ENCODE measurements at places on chromosomes 7 and 10.

DNA sequence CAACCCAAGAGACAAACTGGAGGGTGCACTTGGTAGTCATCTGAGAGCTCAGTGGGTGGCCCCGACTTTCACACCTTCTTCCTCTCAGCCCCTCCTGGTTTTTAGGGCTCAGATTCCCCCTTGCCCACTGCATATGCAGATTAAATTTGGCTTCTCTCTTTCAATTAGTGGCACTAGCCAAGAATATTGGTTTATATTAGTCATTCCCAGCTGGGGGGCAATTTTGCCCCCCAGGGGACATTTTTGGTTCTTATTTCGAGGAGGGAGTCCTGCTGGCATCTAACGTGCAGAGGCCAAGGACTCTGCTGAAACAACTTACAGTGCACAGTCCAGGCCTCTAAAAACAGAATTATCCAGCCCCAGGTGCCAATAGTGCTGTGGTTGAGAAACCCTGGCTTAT lies 216.0 kb downstream of the RPS24 start:
- no peak for DNase-seq

DNA sequence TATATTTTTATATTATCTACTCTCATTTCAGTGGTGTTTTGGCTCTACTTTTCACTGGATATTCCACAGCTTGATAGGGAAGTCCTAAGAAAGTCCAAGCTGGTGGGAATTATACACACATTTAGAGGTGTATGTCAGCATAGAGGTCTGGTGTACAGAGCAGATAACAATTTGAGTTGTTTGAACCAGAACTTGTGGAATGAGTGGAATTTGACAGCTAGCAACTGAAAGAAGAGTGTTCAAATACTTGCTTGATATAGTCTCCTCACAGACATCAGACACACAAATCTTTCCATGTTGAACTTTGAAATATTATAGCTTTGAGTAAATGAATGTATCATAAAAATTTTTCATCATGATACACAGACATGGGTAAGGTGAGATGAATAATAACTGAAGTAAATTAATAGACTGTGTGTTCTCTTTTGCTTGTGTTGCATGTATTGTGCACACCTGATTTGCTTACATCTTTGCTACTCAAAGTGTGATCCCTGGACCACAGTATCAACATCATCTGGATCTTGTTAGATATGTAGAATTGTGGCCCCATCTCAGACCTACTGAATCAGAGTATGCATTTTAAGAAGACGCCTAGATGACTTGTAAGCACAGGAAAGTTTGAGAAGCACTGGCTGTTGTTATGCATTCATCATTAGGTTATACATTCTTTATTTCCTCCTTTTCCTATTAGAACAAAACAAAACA lies 91.5 kb downstream of the ABCA13 start:
- no peak for DNase-seq

DNA sequence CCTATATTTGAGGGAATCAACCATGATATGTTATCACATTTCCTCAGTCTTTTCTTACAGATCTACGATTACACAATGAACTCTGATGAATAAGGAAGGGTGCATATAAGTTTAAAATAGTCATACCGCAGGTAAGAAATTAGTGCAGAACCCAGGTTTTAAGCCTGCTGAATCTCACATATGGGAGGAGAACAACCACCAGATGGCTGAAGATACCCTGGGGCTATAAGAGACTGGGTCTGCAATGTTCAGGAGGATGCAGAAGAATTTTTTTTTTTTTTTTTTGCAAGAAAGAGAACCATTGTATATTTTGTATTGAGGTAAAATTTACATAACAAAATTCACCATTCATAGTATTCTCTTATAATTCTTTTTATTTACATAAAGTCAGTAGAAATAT lies 372.3 kb upstream of the MYO3A start:
- DNase-seq, result no peak

DNA sequence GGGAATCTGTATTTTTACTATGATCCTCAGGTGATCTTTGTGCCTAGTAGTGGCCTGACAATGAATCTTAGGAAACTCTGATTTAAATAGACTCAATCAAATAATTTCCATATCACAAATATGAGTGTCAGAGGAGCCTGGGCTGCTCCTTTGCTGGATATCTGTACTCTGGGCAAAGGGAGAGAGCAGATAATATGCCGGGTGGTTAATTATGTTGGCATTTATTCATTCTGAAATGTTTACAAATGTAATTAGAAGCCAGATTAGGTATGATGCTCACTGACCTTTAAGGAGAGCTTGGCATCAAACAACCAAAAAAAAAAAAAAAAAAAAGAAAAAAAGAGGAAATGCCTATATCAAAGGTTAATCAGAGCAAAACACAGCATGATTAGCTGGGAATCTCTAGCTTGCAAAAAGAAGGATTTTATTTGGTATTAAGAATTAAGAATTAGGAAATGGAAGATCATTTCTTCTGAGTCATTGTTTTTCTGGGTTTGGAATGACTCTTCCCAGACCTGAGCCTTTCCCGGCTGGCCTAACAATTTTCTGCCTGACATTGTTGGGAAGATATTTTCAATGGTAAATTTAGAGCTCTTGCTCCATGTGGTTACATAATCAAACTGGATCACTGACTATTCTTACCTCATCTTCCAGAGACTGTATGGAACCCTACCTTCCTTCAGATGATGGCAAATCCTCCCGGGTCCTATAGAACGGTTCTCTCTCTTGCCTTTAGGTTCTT lies 365.3 kb downstream of the REEP3 start:
- DNase-seq, result no peak

DNA sequence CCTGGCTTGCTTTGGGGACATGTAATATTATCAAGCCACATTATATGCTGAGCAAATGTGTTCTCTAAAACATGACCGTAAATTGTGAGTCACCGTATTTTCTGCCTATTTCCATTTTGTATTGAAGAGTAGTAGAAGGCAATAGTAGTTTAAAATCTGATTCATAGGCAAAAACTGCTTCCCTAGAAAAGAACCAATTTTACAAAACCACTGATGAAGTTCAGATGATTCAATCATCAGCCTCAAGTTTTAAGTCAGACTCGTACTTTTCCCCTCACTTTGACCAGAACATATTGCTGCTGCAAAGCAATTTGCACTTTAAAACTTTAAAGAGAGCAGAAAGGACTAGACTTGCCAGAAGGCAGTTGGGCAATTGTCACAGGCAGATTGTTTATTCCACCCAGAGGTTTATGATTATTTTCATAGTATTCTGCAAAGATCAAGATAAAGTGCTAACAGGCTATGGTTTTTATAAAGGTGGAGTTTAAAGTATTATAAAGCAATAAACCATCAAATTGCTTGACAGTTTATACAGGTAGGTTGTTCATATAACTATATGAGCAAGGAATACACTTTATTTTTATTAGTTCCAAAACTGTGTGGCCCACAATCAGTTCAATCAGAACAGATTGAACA lies 168.2 kb downstream of the ETV1 start:
- DNase-seq, result no peak

GRCh38 chr7:140007051-140007690 lies 55.6 kb downstream of the PARP12 start:
- no peak for DNase-seq

- DNase-seq, result no peak
These were observed 113.9 kb upstream of the STK17A start for GRCh38 chr7:43469051-43469450.

- DNase-seq, result no peak
These were observed 186.4 kb upstream of the RHOBTB1 start for GRCh38 chr10:61130366-61130765.

GRCh38 chr10:7817576-7817975 lies 729 bp upstream of the TAF3 start:
- no peak for DNase-seq

GRCh38 chr7:26508481-26508880 lies 216.8 kb downstream of the SNX10 start:
- DNase-seq, result no peak

DNA sequence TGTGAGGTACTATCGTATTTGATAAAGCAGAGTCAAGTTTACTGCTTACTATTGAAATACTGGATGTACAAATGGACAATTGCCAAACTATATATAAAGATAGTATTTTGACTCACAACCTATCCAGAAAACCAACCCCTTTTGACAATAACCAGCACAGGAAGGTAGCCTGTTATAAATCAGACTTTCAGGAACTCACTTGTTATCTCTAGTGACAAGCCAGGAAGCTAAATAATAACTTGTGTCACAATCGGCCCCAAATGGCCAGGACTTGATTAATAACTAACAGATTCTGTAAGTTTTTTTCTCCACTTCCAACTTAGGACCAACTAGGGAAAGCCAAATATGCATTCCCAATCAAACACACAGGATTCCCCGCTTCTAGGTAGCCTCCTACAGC lies 38.8 kb upstream of the SLC35G1 start:
- no peak for DNase-seq

Measured in stimulated activated CD4-positive, alpha-beta T cell treated with anti-CD3 and anti-CD28 coated beads, TNF-alpha, amount 100 ng/mL, for 4 hours (primary cell).